ENCODE measurements at places on chromosomes 7 and 10. TPM values are rescaled to one million over a fixed set of nuclear protein-coding genes. Genes with fewer than 3 reads are reported as not detected.

MOSPD3 gene
- 15.4 TPM for total RNA-seq

CTAGE8 gene
- total RNA-seq, result 1.8 TPM

NPFFR1 gene
- total RNA-seq, result 0.06 TPM

GJD4 gene
- total RNA-seq, result not detected

ZNF37A gene
- total RNA-seq, result 15.7 TPM

SFTPA1 gene
- 0.88 TPM for total RNA-seq

PNLIPRP2 gene
- not detected for total RNA-seq

HDAC9 gene
- 45.8 TPM for total RNA-seq

VSTM4 gene
- 21.5 TPM for total RNA-seq

EVX1 gene
- total RNA-seq, result not detected

CPEB3 gene
- 4.8 TPM for total RNA-seq

GPR158 gene
- total RNA-seq, result 0.18 TPM

PALD1 gene
- total RNA-seq, result 18.1 TPM

CHST3 gene
- total RNA-seq, result 28.2 TPM

ZNF365 gene
- total RNA-seq, result 0.35 TPM

STAG3 gene
- total RNA-seq, result 1.3 TPM

Measured in metanephros (tissue), 2 donors.